Neural progenitor cell (in vitro differentiated cells): ENCODE measurements at places on chromosomes 5 and 9.

DNA sequence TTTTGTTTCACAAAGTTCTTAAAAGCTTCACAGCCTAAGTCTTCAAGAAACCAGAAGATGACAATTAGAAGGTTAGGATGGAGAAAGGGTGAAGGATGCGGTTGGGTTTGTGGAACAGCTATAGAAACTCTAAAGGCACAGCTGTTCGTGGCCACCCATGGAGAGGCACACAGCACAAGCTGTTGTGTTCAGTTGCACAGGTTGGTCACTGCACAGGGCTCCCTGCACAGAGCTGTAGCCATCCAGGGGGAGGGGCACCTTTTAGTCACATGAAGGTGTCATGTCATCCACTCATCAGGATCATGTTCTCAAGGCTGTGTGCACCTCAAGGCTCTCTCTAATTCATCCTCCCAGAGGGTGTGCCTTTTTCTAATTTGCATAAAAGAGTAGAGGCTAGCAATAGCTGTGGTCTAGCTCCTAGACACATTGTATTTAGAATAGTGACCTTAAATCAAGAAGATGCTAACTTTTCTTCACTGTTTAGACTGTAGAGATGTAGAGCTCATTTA is 5.0 kb upstream of the RASGRF2 start:
- DNase-seq = no peak

DNA sequence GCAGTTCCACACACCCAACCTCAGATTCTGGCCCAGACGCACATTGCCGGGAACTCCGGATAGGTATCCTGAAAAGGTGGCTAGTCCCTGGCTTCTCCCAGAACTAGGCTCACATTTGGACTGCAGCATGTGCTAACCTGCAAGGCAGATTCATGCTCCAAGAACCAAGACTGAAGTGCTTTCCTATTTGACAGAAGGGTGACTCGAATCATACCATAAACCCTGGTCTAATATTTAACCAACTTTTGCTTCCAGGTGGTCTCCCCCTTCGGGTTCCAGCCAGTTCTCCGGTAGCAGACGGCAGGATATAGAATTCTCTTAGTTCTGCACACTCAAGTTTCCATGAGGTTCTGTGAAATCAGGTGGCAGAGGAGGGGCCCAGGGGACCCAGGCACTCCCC is 7.6 kb downstream of the PTGES start:
- DNase-seq = no peak

DNA sequence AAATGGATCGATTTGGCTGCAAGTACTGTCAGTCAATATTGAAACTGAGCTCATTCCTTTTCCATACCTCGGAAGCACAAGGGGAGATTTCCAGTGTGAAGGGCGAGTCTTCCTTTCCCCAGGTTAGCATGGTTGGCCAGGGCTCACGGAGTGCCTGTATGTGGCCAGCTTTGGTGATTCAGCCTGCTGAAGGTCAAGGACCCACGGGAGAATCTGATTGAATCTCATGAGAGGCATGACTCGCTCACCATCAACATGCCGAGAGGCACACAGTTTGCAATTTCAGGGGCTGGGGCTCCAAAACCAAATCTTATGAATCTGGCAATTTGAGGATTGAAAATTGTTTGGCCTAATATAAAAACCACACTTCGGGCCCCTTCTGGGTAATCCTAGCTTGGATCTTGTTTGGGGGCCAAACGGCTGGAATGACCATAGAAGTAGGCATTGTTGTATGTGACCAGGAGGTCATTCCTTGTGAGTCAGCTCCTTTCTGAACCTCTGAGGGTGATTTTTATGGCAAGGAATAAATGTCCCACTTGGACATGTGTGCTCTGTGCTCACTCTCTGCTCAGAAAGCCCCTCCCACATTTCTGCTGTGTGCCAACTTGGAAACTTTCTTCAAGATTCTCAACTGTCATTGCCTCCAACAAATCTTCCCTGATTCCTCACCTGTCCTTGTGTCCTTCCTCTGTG is 69.8 kb downstream of the DOCK2 start:
- no peak for DNase-seq

DNA sequence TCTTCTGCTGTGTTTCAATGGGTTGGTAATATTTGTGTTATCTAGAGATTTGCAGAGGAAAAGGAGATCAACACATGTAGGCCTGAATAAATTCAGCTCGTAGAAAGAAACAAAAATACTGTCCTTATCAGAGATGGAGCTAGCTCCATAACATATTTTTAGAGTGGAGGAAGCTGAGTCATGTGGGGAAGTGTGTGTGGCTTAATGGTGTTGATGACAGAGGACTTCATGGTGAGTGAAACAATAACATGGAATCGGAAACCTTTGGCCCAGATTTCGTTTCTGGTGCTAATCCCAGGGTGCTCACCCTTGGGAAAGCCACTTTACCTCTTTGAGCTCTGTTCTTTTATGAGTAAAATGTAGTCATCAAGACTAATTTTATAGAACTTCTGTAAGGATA is 825.0 kb downstream of the TLR4 start:
- no peak for DNase-seq

DNA sequence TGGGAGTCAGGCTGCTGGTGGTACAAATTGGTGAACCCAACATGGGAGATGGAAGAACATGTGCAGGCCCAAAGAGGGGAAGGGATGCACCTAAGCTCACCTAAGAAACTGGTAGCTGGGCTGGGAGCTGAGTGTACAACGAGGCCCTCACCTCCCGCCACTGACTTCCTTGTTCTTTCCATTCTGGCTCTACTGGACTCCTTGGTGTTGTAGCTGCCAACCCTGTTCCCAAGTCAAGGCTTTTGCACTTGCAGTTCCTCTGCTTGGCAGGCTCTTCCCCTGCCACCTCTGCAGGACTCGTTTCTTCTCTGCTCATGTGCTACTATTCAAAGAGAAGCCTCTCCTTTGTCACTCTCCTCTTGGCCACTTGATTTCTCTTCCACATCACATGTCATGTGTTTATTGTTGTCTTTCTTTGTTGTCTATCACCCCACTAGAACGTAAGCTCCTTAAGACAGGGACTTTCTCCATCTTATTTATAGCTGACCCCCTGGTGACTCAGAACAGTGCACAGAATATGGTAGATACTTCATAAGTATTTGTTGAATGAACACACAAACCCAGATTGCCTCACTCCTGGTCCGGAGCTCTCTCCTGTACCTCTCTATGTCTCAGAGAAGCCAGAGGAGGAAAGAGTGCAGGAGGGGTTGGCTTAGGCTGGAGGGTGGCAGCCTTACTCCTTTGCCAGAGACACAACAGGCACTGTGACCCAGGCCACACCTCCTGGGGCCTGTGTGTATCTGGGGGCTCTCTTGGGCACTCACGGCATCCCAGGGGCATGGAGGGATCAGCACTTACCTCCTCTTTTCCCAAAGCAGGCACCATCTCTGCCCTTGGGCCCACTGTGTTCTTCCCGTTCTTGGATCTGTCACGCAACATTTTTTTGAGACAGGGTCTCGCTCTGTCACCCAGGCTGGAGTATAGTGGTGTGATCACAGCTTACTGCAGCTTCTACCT is 5.2 kb upstream of the SPINK4 start:
- DNase-seq = no peak

DNA sequence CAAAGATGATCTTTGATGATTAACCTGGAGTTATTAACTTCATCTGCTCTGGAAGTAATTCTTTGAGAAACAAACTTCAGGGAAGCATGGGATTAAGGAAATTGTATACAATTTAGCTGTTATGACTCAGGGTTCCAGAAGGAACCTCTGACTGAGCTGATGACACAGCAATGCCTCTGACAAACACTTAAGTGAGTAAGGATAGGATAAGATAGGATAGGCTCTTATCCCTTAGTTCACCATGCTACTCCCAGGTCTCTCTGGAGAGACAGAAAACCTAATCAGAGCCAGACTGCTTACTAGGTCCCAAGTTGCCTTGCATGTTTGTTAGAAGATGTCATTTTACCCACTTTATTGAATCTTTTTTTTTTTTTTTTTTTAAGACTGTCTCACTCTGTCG is 12.6 kb upstream of the TMEM38B start:
- no peak for DNase-seq

DNA sequence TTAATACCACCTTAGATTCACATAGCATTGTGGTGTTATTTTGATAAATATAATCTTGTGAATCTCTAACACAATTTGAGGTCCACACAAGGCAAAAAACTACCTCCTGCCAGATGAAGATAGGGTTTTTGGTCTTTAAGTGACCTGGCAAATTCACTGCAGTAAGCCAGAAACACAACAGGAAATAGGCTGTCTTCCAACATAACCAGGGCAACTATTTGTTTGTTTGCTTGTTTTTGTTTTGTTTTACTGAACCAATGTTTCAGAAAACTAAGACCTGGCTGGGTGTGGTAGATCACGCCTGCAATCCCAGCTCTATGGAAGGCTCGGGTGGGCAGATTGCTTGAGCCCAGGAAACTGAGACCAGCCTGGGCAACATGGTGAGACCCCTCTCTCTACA is 95.5 kb downstream of the USP20 start:
- no peak for DNase-seq

DNA sequence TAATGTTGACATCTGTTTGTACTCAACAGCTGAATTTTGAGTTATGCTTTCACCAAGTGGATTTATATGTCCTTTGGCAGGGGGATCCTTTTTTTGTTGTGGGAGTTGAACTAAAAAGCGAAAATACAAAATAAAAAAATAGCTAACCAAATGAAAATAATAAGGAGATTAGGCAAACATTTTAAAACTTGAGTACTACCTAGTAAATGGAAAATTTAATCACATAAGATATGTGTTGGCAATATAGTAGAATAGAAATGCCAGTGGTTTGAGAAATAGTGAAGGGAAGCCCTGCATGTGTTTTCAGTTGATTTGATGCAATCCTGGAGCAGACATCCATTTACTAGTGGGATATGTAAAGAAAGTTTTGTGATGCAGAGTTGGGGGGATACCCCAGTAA is 98.0 kb downstream of the RASGRF2 start:
- DNase-seq = no peak

DNA sequence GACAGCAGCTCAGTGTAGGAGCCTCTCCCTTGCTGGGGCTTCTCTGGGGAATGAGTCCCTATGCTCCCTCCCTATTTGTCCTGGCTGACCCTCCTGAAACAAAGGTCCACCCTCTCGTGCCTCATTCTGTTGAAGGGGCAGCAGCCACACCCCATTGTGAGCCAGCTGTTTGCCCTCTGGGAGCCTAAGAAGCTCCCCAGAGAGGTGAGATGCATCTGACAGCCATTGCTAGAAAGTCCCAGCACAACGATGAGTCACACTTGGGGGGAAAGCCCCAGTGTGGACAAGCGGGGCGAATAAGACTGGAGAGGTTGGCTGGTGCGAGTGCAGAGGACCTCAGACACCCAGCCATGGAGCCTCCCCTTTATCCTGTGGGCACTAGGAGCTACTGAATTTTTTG is 101.4 kb downstream of the PPARGC1B start:
- no peak for DNase-seq

DNA sequence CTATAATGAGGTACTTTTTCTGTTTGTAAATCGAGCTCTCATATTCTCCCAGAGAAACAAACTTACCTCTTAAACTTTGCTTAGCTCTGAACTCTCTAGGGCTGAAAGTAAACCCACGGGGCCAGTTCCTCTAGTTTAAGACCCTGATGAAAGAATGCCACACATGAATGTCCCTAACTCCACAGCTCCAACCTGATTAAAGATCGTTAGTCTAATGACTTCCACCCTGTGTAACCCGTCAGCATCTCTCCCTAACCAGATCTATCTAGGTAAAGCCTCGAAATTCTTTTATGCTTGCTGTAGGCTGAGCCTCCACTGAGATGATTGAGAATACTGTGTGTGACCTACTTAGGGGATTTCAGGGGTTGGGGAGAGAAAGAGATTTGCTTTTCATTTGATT is 27.0 kb downstream of the ADRA1B start:
- peak; percentile 47 for DNase-seq

DNA sequence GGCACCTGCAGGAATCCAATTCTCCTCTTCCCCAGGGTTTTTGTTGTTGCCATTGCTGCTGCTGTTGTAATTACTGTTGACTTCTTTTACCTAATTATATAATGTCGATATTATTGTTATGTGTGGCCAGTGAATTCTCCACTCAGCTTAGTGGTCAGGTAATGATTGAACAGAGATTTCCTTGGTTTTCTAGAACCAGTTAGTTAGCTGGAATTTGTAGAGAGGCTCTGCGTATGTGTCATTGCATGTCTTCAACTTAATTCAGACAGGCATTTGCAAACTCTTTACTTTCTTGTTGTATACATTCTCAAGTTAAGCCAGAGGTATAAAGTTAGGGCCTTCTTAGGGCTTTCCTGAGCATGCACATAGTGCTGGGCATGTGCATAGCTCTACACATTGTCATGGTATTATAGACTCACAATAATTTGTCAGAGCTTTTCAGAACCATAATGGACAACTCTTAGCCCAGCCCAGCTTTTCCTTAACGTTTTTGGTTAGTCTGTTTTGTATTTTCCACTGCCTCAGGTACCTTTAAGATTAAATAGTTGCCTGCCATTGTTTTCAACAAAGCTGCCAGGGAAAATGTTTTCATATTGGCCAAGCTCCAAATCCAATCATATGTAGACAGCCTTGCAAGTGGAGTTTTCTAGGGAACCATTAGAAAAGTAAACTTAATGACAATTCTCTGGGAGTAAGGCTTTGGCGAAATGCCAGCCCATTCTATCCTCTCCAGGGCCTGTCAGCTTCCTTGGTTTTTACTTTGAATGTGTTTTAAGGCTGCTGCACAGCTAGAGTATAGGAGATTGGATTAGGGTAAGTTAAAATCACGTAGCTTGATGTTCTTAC is 68.1 kb downstream of the UBE2R2 start:
- DNase-seq = no peak

DNA sequence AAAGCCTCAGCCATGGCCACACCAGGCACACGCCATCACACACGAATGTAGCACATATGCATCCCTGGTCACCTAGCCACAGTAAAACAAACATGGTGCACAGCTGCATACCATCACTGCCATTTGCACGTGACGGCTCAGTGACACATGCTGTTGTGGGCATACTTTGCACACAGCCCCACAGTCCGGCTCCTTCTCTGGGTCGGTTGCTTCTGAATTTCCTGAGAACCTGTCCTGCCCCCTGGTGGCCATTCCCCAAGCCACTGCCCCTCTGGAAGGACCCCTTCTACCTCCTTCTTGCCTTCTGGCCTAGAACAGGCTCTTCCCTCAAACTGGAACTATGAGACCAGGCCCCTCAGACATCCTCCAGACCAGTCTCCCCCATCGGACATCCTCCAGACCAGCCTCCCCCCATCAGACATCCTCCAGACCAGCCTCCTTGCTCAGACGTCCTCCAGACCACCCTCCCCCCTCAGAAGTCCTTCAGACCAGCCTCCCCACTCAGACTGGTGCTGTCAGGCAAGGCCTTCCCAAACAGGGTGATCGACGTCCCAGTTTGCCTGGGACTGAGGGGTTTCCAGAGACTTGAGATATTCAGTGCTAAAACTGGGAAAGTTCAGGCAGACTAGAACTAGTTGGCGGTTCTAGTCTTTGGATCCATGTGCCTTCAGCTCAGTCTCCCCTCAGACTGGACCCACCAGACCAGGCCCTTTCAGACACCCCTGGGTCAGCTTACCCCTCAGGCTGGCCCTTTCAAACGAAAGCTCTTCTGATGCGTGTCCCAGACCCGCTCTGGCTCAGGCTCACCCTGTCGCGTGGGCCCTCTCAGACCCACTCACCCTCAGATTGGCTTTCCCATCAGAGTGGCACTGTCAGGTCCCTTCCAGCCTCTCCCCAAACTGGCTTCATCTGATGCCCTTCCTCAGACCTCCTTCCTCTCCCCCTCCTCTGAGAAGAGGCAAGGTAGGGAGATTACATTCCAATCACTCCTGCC is 24.3 kb upstream of the ENHO start:
- DNase-seq = peak; percentile 86

GRCh38 chr5:103454770-103455169 is 107.8 kb downstream of the NUDT12 start:
- DNase-seq = no peak

GRCh38 chr9:13330396-13331004 is 51.0 kb upstream of the MPDZ start:
- no peak for DNase-seq
